ENCODE measurements at places on chromosomes 7 and 10. TPM values are rescaled to one million over a fixed set of nuclear protein-coding genes. Genes with fewer than 3 reads are reported as not detected.

The GARIN1A gene
- total RNA-seq, result 0.64 TPM

The SUN3 gene
- not detected for total RNA-seq

The NACAD gene
- 2.6 TPM for total RNA-seq

The MYOF gene
- 263 TPM for total RNA-seq

The ANKRD7 gene
- total RNA-seq, result 0.86 TPM

The ZNF727 gene
- not detected for total RNA-seq

The CYP2E1 gene
- 1.3 TPM for total RNA-seq

The HECW1 gene
- 1.7 TPM for total RNA-seq

The PNLIPRP1 gene
- not detected for total RNA-seq

The AUTS2 gene
- total RNA-seq, result 3.9 TPM

The EN2 gene
- not detected for total RNA-seq

The BLVRA gene
- total RNA-seq, result 14.7 TPM

The PRF1 gene
- not detected for total RNA-seq

The POR gene
- total RNA-seq, result 90.7 TPM

The SPDYE2 gene
- not detected for total RNA-seq

The IRF5 gene
- under 0.01 TPM for total RNA-seq

DNA sequence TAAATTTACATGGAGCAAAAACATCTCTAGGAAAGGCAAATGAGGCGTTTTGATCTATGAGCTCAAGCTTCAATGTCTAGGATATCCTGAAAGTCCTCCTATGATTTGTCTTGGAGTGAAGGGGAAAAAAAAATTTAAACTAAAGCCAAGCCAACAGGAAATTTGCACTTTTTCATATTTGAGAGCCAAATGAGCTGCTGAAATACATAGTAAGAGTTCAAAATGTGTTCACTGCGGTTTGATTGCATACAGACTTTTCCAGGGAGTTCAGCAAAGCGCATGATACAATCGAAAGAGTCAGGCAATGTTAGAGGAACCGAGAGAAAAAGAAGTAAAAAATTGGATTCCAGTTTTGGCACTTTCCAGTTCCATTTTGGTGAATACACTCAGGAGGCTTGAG, 633.4 kb upstream of the MGMT start:
- no peak for DNase-seq

DNA sequence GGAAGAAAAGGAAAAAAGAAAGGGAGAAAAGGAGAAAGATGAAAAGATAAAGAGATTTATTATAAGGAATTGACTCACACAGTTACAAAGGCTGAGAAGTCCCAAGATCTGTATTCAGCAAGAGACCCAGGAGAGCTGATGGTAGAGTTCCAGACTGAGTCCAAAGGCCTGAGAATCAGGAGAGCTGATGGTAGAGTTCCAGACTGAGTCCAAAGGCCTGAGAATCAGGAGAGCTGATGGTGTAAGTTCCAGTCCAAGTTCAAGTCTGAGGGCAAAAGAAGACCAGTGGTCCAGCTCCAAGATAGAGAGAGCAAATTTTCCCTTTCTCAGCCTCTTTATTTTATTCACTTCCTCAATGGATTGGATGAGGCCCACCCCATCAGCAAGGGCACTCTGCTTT, 97.3 kb upstream of the AOAH start:
- DNase-seq, result no peak

DNA sequence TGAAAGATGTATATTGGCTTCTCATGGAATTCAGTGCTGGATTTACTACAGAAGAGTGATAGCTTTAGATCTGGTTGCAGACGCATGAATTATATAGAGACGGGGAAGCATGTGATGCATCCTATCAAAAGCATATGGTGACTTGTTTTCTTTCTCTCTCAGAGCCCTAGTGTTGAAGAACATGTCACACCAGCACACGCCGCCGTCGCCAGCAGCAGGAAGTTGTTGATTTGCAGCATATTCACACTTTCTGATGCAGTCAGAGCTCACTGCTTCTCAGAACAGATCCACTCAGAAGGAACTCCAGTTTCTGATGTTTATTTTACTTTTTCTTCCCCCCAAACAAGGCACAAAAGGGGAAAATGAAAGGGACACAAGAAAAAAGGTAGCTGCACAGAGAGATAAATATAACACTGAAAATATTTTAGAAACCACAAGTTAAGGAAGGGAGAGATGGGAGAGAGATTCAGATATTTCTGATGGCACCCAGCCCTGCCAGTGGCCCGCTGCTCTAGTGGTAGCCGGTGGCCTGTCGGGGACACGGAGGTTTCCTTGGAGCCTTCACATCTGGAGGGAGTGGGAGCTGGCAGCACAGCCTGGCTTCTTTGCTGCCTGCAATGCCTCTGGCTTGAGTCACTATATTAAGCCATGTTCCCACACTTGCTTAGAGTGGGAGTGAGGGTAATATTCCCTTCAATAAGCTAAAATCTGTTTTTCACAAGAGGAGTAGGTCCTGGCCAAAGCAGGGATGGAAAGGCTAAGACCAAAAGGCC, 123.2 kb downstream of the NRP1 start:
- DNase-seq, result peak; percentile 94

DNA sequence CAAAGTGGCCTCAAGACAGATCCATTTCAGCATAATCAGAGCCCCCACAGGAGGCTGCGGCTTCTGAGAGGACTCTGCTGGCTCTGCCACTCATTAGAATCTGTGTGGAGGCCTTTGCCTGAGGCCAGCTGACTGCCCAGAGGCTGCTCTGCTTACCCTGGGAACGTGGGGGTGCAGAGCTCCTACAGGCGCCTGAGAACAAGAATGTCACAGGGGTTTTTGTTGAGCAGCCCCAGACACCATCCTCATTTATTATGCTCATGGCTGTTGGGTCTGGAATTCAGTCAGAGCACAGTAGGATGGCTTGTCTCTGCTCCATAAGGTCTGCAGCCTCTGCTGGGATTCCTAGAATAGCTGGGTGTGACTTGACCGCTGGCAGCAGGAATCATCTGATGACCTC, 101.8 kb upstream of the GDF10 start:
- no peak for DNase-seq

GRCh38 chr10:104393387-104393786, 39.8 kb downstream of the CFAP58 start:
- no peak for DNase-seq

GRCh38 chr7:80609751-80610150, 28.7 kb upstream of the CD36 start:
- no peak for DNase-seq

DNA sequence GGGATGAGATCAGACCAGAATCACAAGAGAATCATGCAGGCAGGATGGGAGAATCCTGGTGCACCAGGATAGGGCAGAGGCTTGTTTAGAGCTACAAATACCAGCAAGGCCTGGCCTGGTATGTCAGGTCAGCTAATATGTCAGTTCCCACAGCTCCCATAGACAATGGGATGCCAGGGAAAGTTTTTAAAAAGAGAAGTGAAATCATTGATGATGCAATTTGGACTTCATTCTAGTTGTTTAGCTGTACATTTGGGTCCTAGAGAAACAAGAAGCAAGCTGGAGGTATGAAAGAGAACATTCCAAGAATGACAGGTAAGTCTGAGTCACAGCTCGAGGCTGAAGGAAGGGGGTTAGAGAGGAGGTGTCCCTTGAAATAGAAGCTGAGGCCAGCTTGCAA, 45.2 kb downstream of the GPR141 start:
- no peak for DNase-seq

- no peak for DNase-seq
Measured at GRCh38 chr7:44431091-44431608, 59.3 kb downstream of the NUDCD3 start.

DNA sequence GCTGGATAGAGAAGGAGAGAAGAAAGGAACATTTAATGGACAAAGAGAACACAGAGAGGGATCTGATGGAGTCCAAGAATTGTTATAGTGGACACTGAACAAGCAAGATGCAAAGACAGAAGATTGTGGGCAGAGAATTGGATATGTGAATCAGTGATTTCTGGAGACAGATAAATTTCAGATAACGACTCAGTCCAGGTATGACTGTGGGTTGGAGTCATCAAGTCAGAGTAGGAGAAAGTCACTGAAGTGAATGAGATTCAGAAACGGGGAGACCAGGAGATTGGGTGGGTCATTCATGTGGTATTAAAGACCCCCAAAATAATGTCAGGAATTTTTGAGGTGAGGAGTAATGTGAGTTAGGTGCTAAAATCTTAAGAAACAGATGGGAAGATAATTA, 23.0 kb downstream of the ASB4 start:
- DNase-seq, result no peak

- DNase-seq, result no peak
Measured at GRCh38 chr10:47224546-47225218, 75.3 kb upstream of the GDF10 start.

- DNase-seq, result no peak
Measured at GRCh38 chr7:135792866-135793265, 44.3 kb upstream of the FAM180A start.

- DNase-seq, result no peak
Measured at GRCh38 chr10:122331615-122332446, 42.7 kb upstream of the PLEKHA1 start.

DNA sequence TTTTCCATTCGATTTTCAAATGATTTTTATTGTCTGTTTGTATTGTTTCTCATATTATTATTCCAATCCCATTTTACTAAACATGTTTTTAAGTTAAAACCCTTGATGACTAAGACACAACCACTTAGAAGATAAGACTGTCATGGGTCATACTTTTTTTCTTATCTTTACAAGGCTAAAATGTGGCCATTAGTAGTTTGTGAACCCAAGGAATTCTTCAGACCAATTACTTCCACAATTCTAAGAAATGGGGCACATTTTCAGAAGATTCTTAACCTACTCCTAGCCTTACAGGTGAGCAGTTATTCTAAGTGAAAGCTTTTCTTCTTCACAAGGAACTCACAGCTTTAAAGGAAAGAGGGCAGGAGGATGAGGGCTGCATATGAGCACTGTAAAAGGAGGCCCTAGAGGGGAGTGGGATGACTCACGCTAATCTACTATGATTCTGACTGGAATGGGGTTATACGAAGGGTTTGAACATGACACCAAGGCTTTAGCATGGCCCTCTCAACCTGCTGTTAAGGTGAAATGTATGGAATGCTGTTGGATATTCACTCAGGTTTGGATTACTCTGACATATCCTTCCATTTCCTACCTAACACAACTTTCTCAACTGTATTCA, 81.0 kb downstream of the SORCS1 start:
- DNase-seq, result no peak

DNA sequence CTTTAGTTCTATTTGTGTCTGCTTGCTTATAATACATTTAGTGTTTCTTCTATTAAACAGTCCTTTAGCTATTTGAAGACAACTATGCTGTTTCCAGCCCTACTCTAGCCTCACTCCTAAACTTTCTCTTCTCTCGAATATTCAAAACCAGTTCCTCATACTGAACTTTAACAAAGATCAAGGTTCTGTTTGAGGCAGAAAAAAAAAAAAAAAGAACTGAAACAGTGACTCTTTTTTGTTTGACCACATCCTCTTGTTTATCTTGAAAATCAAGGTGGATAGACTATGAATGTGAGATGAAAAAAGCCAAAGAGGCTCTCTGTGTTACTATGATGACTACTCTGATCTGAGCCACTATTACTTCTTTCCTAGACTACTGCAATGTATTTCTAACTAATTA, 154.3 kb downstream of the ZNF365 start:
- no peak for DNase-seq

GRCh38 chr7:134910968-134911367, 75.3 kb upstream of the AGBL3 start:
- DNase-seq, result no peak

- DNase-seq, result no peak
Measured at GRCh38 chr7:80362010-80362618, 149.8 kb downstream of the GNAT3 start.

DNA sequence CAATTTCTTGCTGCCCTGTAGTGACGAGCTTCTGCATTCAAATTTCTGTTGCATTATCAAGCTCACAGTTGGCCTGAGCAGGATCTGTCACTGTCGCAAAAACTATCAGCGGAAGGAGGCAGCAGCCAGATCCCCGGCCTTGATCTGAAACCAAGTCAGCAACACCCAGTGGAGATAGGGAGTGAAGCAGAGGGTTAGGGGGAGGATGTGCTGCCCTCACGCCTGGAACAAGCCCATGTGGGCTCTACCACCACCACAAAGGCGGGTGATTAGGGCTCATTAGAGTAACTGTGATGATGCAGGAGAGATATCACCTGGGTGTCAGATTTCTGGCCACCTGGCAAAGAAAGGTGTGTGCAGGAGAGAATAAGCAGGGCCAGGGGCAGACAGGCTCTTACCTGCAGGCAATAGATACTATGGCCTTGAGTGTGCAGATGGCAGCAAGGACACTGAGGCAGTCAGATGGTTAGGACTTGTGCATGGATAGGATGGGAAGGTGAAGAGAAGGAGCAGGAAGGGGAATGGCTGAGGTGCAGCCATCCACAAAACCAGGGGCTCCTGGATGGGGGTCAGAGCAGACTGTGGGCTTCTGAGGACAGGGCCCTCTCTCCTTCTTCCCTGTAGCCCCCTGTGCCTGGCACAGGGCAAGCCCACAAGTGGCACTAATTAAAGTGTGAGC, 417.3 kb downstream of the RPS24 start:
- DNase-seq, result no peak

DNA sequence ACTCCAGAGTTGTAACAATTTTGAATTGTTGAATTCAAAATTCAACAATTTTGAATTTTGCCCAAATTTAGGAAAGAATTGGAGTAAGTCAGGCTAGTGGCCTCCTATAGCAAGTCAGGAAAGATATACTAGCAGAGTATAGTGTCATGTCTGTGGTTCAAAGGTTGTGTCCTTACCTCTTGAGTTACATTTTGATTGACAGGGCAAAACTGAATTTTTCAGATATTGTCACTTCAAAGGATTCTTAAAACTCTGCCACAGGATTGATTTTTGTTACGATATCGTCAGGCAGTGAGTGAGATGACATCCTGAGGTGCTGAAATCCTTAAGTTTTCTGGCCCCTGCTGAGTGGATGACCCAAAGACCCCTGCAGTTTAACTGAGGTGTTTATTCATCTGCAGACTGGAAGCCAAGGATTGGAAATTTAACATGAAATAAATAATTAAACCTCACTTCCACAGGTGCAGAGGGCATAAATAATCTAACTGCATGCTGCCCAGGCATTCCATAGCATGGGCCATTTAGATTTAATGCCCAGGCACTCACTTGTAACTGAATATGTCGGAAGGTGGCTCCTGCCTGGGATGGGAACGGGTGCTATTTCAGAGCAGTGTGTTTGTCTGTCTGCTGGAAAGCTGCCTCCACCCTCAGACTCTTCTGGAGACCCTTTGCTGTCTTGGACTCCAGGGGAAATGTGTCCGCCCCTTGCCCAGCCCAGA, 50.8 kb downstream of the RBM20 start:
- DNase-seq, result no peak

DNA sequence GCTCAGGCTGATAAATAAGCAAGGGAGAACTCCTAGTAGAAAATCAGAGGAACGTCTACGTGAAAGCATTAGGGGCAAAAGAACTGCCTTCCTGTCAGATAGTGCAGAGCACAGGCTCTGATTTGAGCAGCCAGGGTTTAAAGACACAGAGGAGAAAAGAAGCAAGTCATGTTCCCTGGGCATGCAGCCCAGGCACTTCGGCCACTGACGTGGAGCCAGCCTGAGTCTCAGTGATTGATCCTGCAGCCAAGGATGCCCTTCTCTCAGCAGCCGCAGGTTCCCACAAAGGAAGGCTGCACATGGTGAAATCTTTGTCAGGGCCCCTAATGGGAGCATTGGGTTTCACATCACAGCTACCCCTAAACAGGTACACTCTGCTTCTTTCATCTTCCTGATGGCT, 161.7 kb upstream of the HPS1 start:
- no peak for DNase-seq

GRCh38 chr7:132226046-132226956, 350.0 kb downstream of the PLXNA4 start:
- DNase-seq, result no peak
